ENCODE measurements at places on chromosomes 4 and X.

- no peak for DNase-seq
Observed at GRCh38 chr4:176063718-176064117, 1.9 kb upstream of the WDR17 start.

DNA sequence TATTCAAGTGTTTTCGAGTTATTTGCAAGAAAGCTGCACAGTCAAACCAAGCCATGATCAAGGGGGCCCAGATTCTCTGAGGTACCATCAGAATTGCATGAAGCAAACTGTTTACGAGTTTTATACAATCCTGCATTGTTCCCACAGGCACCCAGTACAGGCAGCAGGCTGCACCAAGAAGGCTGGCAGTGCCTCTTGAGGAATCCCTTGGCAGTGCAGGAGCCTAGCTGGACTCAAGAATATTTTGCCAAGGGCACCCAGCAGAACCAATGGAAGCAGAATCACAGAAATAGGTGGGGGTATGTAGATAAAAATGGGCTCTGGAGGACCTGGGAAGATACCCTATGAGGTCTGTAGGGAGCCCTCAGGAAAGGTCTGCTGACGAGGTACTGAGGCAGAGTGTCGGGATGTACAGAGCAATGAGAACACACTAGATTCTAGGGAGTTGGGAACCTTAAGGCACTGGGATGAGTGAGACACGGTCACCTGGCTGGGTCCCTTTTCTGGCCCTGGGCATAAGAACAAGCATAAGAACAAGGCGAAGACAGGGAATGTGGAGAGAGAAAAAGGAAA lies 2.5 kb upstream of the PLP1 start:
- peak; percentile 82 for DNase-seq

DNA sequence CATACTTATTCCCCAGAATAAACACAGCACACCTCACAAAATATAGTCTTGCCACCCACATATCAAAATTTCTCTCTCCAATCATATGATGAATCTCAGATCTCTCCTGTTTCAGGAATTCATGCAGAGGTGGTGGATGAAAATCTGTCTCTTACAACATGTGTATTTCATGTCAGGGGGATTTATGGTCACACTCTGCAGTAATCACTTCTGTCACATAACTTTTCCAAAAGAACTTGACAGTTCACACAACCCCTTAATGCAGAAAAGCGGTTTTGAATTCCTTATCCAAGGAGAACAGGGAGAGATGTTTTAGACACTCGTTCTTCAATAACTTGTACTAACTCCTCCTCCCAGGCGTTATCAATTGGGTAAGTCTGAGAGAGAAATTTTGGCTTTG lies 180.5 kb upstream of the ETNPPL start:
- DNase-seq, result no peak

GRCh38 chr4:79662651-79663050 lies 254.6 kb upstream of the GK2 start:
- DNase-seq, result no peak

DNA sequence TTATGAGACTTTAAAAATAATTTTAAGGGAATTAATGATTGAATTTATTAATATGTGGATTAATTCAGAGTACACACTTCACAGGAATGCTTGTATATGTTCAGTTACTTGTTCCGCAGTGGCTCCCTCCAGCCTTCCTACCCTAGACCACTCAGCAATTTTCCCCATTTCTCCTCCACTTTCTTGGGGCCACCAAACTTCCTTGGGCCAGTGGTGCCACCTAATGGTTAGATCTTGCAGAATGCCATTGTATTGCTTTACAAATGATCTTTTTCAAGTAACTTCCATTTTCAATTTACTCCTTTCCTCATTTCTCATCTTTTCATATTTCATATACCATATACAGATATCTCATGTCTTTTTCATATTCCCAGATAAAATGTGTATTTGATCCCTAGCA lies 3.6 kb upstream of the RNF175 start:
- no peak for DNase-seq

- no peak for DNase-seq
Observed at GRCh38 chr4:188879598-188879997, 740.4 kb downstream of the TRIML1 start.

DNA sequence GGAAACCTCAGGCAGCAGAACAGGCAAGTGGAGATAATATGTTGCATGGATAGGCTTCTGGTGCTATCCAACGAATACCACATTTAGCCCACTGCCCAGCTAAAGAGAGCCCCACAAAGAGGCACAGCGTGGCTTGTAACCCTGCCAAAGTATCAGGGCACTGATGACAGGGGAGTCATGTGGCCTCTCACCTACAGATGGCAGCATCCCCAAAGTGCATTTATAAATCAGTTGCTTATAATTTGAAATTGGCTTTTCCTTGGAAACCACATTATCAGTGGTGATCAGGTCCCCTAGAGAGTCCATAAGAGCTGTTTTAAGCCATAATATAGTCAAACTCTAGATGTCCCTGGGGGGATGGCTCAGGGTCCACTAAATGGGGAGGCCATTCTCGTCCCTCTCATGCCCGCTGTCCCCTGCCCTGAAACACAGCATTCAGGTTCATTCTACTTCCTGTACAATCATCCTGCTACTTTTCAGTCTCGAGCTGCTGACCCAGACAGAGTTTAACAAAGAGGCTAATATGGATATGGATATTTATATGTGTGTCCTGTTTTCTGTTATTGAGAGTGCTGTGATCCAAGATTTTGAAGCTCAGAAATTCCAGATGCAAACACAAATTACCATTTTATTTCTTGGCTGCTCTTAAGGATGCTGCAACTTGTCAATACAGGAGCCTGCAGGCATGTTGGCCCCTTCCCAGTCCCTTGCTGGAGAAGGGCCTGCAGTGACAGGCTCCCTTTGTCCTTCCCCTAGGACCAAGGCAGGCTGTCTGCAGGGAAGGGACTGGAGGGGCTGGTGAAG lies 28.5 kb downstream of the SRPX start:
- DNase-seq, result no peak

GRCh38 chrX:74779175-74779574 lies 146.1 kb downstream of the NEXMIF start:
- DNase-seq, result no peak

- DNase-seq, result no peak
Observed at GRCh38 chrX:148609515-148610327, 109.3 kb downstream of the AFF2 start.

GRCh38 chrX:110044346-110045249 lies 41.7 kb downstream of the TMEM164 start:
- no peak for DNase-seq

- no peak for DNase-seq
Observed at GRCh38 chr4:101254776-101255175, 92.5 kb downstream of the PPP3CA start.

GRCh38 chrX:38560776-38561125 lies 591 bp upstream of the TSPAN7 start:
- no peak for DNase-seq

DNA sequence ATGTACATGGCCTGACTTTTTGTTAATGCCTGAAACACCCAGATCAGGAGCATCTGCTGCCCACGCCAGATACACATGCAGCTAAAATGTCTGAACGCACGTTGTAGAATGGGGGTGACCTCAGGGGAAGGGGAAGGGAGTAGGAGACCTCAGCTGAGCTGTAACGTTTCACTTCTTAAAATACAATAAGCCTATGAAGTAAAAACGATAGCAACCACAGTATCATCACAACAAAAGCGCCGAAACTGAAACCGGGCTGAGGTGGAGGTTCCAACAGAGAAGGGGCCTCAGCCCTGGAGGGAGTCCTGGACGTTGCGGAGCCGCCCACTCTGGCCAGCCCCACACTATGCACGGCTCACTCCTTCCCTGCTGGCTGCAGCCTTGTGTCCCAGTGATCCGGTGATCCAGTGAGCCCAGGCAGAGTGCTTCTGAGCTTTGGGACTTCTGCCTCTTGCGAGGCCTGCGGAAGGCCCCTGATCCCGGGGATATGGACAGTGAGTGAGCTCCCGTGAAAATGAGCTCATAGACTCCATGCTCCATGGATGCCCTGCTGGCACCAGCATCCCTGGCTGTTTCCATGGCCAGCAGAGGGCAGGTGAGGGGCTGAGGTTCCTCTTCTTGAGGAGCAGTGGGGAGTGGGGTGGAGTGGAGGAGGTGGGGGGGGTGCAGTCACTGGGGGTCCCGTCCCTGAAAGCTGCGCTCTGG lies 52.0 kb downstream of the HMX1 start:
- DNase-seq, result no peak

DNA sequence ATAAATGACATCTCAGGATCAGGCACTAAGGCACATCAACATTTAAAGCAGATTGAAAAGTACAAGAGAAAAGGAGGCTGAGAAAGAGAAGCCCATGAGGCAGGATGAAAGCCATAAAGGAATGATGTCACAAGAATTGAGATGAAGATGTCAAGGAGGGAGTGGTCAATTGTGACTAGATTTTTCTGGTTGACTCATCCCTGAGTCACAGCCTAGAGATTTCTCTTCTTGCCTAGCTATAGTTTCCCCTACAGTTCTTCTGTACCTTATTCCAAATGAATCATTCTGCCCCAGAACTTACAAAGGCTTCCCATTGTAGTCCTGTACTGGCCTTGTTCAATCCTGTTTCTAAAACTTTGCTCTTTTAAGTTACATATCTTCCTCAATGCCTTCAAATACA lies 3.4 kb upstream of the USP53 start:
- DNase-seq, result no peak

GRCh38 chrX:68440940-68441339 lies 7.6 kb upstream of the OPHN1 start:
- peak; percentile 28 for DNase-seq

DNA sequence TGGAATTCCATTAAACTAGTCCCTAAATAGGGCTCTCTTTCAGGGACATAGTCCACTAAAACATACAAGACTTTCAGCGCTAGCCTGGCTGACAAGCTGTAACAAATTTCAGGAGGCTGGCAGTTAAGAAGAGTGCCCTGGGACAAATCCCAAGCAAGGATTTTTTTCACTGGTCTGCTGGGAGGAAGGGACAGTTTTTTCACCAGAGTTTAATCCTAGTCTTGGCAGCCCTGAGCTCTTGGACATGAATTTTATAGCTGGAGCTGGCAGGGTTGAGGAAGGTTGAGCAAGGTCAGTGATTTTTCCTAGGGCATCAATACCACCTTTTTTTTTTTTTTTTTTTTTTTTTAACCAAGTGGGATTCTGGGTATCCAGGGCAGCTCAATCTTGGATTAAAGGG lies 184.4 kb downstream of the SH2D1A start:
- DNase-seq, result peak; percentile 7

DNA sequence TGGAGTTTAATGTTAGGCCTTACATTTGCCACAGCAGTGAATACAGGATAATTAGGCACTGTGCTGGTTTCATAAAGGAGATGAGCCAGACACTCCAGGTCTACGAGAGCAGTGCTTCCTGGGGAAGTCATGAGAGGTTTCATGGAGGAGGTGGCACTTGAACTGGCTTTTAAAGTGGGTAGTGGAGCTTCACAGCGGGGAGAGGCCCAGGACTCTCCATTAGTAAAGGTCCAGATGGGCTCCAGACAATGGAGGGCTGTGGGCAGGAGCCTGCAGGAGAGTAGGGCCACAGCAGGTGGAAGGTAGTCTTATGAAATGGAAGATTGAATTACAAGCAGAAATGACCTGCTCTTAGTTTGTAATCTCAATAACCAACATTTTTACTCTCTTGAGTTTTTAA lies 29.0 kb downstream of the CLDN22 start:
- DNase-seq, result no peak

DNA sequence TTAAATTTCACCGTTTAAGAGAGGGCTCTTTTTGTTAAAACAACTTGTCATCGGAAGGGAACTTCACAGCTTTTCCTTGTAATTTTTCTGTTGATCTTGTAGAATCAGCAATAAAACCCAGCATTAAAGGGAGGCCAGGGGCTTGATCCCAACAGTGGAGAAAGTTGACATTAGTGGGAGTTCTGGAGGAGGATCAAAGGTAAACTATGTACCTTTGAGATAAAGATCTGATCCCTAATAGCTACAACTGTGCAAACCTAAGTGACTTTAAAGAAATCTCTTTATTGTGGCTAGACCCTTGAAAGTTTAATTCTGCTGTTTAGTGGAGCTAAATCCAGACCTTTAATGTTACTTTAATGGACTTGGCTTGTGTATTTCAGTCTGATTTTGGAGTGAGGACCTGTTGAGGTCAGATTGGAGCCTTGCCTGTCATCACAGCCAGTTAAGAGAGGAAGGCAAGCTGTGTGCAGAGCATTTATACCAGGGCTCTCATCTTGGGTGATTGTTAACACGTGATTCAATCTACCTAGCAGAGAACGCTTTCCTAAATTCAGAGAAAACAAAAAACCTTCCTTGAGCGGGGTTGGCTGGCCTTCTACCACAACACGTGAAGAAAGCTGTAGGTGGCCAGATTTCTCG lies 1.7 kb downstream of the DOCK11 start:
- no peak for DNase-seq

DNA sequence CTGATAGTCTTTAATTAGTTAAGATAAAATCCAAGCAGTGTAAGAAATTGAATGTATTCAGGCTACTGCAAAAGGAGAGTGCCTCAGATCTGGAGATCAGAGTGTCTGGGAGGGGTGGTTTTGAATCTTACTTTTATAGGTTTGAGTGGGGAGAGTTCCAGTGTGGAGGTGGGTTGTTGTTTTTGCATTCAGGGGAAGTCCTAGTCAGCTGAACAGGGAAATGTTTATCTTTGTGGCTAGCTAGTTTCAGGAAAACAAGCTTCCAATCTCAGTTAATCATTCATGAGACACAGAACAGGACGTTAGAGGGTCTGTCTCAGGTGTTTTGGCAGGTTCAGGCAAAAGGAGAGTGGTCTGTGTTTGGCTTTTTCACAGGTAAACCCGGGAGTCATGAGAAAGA lies 26.0 kb downstream of the ZNF81 start:
- DNase-seq, result no peak

DNA sequence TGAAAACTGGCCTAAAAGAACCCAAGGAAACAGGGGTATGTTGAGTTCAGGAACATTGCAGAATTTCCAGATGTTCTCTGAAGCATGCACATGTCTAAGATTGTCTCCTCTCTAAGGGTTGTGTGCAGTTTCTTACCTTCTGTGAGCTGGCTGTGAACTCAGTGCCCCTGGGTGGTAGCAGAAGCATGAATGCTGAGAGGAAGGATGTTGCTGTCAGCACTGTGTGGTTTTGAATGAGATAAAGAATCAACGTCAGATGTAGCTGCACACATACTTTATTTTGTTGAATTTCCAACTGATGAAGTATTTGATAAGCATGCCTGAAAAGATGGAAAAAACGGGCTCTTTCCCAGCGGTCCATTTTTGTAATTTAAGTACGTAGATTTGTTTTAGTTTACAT lies 23.8 kb upstream of the CD38 start:
- no peak for DNase-seq

DNA sequence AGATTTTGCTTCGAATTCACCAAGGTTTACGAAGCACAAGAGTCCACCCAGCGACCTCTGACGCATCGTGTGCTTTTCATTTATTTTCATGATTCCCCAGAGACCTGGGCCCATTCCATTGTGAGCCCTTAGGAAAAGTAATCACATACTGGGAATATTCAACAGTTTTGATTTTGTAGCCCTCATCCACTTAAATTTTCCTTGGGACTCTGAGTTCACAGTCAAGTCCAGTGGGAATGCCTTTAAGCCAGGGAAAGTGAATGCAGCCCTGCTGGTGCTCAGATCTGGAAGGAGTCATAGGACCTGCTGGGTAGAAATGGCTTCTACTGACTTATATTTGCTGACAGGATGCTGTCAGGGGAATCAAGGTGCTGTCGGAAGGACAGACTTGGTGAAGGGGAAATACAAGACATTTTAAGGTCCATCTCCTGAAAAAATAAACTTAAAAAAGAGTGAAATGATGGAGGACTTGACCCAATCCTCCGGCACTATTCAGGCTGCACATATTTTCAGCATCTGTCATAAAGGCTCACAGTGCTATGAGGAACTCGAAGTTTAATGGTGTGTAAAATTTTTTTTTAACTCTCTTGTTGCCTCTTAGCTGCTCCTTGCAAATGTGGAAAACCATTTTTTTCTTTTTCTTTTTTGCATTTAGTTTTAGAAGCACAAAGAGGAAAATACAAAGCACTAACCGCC lies 204.9 kb downstream of the MID1 start:
- DNase-seq, result no peak

GRCh38 chr4:144699565-144699964 lies 53.6 kb downstream of the HHIP start:
- DNase-seq, result no peak

All from putamen (tissue), 1 donor.